ENCODE measurements at places on chromosomes 3 and 15.

GRCh38 chr3:188092648-188093047 is 61.3 kb upstream of the LPP start:
- DNase-seq = no peak

GRCh38 chr3:63979093-63979885 is 44.0 kb downstream of the PSMD6 start:
- no peak for DNase-seq

DNA sequence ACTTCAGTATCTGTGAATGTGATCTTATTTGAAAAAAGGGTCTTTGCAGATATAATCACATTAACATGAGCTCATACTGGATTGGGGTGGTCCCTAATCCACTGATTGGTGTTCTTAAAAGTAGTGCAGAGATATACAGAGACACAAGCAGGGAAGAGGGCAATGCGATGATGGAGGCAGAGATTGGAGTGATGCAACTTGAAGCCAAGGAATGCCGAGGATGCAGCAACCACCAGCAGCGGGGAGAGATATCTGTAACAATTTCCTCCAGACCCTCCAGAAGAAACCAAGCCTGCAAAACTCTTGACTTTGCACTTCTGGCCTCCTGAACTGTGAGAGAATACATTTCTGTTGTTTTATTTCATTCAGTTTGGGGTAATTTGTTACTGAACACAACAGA is 171.0 kb upstream of the MBNL1 start:
- no peak for DNase-seq

DNA sequence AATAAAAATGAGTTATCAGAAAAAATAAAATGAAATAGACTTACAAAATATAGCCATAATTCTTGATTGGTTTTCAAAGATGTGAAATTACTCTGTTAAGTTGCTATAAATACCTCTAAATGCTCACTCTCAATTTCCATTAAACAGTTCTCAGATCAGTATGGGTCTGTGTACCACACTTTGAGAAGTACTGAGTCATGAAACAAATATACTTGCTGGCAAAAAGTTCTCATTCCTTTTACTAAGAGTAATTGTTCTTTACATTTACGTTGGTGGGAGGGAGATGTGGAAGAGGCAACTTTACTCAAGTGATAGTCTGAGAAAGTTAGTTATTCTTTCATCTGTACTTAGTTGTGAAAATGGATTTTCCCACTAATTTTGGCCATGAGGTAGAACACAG is 96.3 kb downstream of the ZNF385D start:
- no peak for DNase-seq

DNA sequence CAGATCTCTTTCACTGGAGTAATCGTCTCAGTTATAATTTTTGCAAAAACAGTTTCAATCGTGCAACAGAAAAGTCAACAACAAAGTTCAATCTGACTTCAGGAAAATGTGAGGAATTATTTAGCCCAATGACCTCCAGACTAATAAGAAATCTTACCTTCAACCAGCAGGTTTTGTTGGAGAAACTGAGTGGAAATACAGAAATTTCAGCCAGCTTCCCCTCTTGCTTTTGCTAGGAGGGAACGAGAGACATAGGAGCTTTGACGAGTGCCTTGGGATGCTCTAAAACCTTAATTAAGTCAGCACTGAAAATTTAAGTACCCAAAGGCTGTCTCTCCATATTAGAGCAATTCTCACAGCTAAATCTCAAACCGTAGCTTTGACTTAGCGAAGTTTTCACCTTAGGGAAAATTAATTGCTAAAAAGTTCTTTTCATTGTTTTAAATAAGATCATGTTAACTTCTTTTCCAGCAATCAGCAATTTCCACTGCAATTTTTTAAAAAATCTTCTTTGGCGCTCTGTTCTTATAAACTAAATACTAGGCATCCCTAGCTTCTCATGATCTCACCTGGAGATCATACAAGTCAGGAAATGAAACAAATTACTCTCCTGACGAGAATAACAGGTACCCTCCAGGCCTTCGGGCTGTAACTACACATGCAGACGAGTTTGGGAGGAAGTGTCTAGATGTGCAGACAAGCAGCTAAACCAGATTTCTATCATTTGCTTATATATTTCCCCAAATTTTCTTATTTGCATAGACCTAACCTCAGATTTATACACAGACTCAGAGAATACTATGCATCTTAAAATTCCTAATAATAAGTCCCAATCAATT is 250.2 kb downstream of the FAM43A start:
- peak; percentile 80 for DNase-seq

Measured in brain (organoid and tissue), 16 donors.